ENCODE measurements at places on chromosomes 2 and 18.

DNA sequence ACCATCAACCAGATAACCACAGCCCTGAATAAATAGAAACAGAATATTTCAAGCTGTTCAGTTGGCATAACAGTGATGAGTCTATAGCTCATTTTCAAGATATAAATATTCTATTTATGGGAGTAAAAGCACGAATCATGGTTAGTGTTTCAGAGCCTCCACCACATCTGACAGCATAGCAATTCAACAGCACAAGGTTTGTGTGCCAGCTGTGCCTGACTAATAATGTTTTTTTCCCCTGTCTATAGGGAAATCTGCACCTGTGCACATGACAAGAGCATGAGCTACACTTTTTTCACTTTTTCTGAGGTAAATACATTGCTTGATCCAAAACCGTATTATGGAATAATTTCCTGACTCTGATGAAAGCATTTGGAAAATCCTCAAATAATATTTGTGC lies 251.3 kb downstream of the RPIA start:
- no peak overlapping the region for H3K27ac ChIP-seq
- no peaks in the 10 kb centered on the region for H3K36me3 ChIP-seq
- H3K4me1 ChIP-seq = no peaks in the 10 kb centered on the region

- no peaks in the 10 kb centered on the region for H3K4me1 ChIP-seq
- peaks cover 6% of the 10 kb centered on the region for H3K27me3 ChIP-seq
- no peaks in the 10 kb centered on the region for H3K36me3 ChIP-seq
- H3K27ac ChIP-seq = no peak overlapping the region
- H3K4me3 ChIP-seq = no peak overlapping the region
These were observed 60.0 kb downstream of the GCA start for GRCh38 chr2:162403884-162404283.

DNA sequence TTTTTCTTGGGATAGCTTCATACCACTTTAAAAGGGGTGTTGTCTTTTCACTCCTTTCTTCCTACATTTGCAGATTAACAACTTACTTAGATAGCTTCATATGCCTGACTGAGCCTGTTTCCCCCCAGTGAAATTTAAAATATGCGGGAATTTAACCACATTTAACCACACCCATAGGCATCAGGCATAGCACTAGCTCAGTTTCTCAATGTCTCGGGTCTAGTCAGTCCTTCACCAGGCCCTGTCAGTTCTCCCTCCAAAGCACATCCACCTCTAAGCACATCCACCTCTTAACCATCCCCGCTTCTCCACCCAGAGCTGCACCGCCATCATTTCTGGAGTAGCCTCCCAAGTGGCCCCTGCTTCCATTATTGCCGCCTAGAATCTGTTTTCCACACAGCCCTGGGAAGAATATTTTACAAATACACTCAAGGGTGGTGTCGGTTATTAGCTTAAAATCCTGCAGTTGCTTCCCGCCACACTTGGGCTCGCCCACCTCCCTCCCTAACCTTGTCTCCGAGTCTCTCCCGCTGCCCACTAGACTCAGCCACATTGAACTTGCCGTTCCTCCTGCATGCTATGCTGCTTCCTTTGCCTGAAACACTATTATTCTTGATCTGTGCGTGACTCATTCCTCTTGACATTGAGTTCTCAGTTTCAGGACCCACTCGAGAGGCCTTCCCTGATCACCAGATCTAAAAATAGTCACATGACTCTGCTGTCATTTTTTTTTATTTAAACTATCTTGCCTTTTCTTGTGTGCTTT lies 68.3 kb downstream of the SPTBN1 start:
- DNase-seq = no peak
- no peak overlapping the region for H3K4me3 ChIP-seq
- H3K36me3 ChIP-seq = no peaks in the 10 kb centered on the region
- H3K27ac ChIP-seq = no peak overlapping the region

DNA sequence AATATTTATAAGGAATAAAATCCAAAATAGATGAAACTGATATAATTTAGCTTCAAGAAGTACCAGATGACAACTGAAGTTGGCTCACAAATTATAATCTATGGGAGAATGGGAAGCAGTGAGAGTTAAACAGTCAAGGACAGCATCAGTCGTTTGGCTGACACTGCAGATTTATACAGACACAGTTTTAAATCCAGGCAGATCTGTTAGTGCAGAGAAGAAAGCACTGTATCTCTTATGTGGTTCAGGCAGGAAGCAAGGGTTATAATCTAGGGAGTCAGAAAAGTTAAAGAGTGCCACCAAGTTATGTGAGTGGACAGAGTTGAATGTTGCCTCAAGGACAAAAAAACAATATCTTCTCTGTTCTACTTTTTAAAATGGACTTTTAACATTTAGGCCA lies 880.2 kb downstream of the TSN start:
- H3K27me3 ChIP-seq = no peaks in the 10 kb centered on the region
- H3K4me1 ChIP-seq = no peaks in the 10 kb centered on the region
- no peak for DNase-seq
- no peaks in the 10 kb centered on the region for H3K36me3 ChIP-seq
- no peak overlapping the region for H3K27ac ChIP-seq
- no peak overlapping the region for H3K4me3 ChIP-seq

GRCh38 chr2:225037415-225038230 lies 4.6 kb downstream of the DOCK10 start:
- no peaks in the 10 kb centered on the region for H3K27me3 ChIP-seq
- DNase-seq = no peak
- H3K4me3 ChIP-seq = peak overlapping the region; percentile 100
- peaks cover 33% of the 10 kb centered on the region for H3K36me3 ChIP-seq
- peaks cover 79% of the 10 kb centered on the region for H3K4me1 ChIP-seq

- H3K27me3 ChIP-seq = peaks cover 31% of the 10 kb centered on the region
- H3K27ac ChIP-seq = no peak overlapping the region
- peaks cover 38% of the 10 kb centered on the region for H3K4me1 ChIP-seq
These were observed 100.5 kb upstream of the ODC1 start for GRCh38 chr2:10548626-10549025.

GRCh38 chr18:9237981-9238380 lies 96.6 kb upstream of the TWSG1 start:
- peaks cover 45% of the 10 kb centered on the region for H3K36me3 ChIP-seq
- no peak overlapping the region for H3K4me3 ChIP-seq
- no peak overlapping the region for H3K27ac ChIP-seq
- DNase-seq = no peak
- no peaks in the 10 kb centered on the region for H3K27me3 ChIP-seq
- peaks cover 8% of the 10 kb centered on the region for H3K4me1 ChIP-seq

DNA sequence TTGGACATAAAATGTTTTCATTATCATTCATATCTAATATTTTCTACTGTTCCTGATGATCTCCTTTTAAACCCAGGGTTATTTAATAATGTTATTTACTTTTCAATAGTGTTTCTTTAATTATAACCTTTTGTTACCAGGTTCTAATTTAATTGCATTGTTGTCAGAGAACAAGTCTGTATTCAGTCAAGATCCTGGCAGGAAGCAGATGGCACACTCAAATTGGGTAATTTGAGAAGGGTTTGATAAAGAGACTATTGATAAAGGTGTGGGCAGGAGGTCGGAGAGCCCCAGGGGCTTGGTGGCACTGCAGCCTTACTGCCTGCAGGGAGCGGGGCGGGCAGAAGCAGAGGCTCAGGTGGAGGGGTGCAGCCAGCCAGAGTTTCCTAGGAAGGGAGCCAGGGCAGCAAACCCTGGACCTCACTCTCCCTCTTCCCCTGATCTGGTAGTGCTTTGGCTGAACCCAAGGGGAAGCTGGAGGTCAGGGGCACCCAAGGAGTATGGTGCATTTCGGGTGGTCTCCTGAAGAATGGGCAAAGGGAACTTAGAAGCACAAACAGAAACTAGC lies 2.3 kb upstream of the KIF1A start:
- H3K4me1 ChIP-seq = peaks cover 14% of the 10 kb centered on the region
- H3K27ac ChIP-seq = no peak overlapping the region
- H3K4me3 ChIP-seq = no peak overlapping the region
- DNase-seq = no peak

DNA sequence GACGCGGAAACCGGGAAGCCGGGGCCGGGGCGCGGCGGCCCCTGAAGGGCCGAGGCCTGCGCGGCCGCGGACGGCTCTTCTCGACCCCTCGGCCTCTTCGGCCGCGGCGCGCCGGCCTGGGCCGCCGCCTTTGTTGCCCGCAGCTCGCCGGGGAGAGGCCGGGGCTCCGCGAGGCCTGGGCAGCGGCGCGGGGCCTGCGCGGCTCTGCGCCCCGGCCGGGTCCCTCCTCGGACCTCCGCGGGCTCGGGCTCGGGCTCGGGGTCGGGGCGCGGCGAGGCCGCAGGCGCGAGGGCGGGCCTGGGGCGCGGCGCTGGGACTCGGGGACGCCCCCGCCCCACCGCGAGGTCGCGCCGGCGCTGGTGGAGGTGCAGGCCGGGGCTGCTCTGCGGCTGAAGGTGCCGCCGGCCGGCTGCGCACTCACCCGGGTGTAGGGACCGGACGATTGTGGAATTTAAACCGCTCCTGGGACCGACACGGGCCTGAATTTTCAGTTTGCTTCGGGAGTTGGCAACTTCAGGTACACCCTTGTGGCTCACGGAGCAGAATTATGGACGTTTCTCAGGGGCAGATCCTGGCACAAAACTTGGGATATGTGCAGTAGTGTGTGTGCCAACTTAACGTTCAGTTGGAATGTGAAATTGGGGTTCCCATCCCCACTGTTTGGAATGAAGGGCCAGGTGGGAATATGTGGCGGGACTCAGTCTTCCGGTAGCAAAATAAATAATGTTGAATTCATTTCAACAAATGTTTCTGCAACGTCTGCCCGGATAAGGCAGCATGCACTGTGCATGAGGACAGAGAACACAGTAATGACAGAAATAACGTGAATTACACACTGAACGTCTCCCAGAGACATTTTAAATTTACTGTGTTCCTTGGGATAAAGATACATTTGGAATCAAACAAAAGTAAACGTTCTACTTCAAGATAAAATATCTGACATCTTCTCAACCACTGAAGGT lies 787 bp downstream of the SOCS6 start:
- H3K4me3 ChIP-seq = peak overlapping the region; percentile 81
- no peak overlapping the region for H3K27ac ChIP-seq
- DNase-seq = no peak
- H3K36me3 ChIP-seq = no peaks in the 10 kb centered on the region
- peaks cover 47% of the 10 kb centered on the region for H3K27me3 ChIP-seq

GRCh38 chr18:4672162-4672561 lies 217.1 kb upstream of the DLGAP1 start:
- no peaks in the 10 kb centered on the region for H3K27me3 ChIP-seq
- no peak overlapping the region for H3K27ac ChIP-seq
- no peaks in the 10 kb centered on the region for H3K36me3 ChIP-seq

DNA sequence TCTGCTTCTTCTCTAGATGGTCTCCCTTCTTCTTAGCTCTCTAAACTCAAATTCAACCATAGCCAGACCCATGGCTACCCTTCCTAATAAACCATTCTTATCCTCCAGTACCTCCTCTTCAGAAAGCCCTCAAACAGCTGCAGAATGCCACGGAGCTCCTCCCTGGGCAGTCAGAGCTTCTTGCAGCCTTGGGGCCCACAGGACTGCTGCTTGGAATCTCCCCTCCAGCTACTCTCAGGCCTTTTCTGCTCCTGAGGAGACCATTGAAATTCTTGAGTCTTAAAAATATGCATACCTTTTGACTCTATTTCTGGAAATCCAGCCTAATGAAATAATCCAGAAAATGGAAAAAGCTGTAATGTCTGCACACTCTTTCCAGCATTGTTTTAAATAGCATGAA lies 30.7 kb downstream of the EFR3B start:
- no peak overlapping the region for H3K4me3 ChIP-seq
- peaks cover 2% of the 10 kb centered on the region for H3K4me1 ChIP-seq
- no peak for DNase-seq

- H3K27ac ChIP-seq = no peak overlapping the region
- DNase-seq = no peak
- peaks cover 7% of the 10 kb centered on the region for H3K4me1 ChIP-seq
- H3K4me3 ChIP-seq = no peak overlapping the region
These were observed 207.7 kb downstream of the TNS1 start for GRCh38 chr2:217795067-217795466.

DNA sequence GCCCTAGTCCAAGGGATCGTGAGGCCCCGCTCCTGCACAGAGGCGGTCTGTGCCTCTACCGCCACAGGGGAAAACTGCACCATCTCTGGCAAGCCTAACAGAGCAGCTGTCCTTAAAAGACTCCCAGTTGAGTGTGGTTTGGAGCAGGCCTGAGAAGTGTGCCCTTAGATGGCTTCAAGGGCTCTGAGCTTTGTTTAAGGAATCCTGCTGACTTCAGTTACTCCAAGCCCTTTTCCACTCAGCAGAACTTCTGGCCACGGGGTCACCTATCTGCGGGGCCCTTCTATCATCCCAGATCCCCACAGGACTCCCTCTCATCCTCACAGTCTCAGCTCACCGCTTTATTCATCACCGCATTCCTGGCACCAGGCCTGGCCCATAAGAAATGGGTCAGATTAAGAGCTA lies 131.5 kb downstream of the CCDC74A start:
- H3K36me3 ChIP-seq = no peaks in the 10 kb centered on the region
- no peak overlapping the region for H3K4me3 ChIP-seq
- no peak for DNase-seq
- H3K27ac ChIP-seq = no peak overlapping the region
- no peaks in the 10 kb centered on the region for H3K4me1 ChIP-seq

Measured in naive thymus-derived CD8-positive, alpha-beta T cell (primary cell).